ENCODE measurements at places on chromosomes 12 and 14.

- DNase-seq: no peak
Measured at GRCh38 chr12:23484238-23484637, 465.2 kb downstream of the SOX5 start.

- no peak for DNase-seq
Measured at GRCh38 chr12:53195516-53196420, 11.3 kb downstream of the ITGB7 start.

- DNase-seq: no peak
Measured at GRCh38 chr14:92600318-92601053, 86.9 kb downstream of the RIN3 start.

DNA sequence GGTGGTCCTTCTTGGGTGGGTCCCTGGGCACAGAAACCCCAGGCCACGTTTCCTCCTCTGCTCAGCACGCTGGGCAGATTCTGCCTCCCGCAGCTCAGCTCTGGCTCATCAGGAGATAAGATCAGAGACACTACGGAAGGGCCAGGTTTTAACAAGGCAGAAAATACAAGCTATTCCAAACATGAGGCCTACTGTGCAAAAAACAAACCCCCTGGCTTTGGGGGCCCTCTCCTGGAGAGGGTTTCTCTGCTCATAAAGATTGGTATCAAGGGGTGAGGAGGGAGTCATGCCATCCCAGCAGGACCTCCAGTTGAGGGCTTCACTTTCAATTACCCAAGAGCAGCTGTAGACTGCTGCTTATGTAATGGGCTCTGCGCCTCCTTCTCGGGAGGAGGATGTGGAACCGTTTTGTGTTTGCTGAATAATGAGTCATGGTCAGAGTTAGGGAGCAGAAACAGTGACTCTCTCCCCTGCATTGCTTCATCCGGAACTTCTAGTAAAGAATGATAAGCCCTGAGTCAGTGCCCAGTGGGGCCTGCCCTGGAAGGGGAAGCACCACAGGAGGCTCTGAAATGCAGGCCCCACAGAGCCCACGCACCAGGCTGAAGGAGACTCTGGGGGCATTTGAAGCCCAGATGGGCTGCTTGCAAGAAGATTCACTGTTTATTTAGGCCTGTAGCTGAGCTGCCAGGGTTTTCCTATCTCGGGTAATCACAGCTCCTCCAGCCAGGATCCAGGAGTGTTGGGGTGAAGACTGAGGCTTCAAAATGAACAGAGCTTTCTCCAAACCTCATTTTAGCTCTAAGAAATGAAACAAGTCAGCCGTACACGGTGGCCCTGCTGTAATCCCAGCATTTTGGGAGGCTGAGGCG is 79.3 kb downstream of the SSPN start:
- DNase-seq: peak; percentile 47

Data from posterior cingulate gyrus (tissue), 11 donors.